ENCODE measurements at places on chromosomes 7 and 10.

GRCh38 chr10:26714415-26715136, 17.1 kb downstream of the PDSS1 start:
- no peak for DNase-seq

GRCh38 chr10:117391436-117392205, 16.4 kb upstream of the PDZD8 start:
- no peak for DNase-seq

- DNase-seq: no peak
These were observed 11.5 kb upstream of the GPER1 start for GRCh38 chr7:1076184-1077072.

- DNase-seq: no peak
These were observed 31.2 kb upstream of the GARS1 start for GRCh38 chr7:30563326-30563942.

GRCh38 chr7:155534691-155535090, 11.7 kb downstream of the CNPY1 start:
- DNase-seq: no peak

DNA sequence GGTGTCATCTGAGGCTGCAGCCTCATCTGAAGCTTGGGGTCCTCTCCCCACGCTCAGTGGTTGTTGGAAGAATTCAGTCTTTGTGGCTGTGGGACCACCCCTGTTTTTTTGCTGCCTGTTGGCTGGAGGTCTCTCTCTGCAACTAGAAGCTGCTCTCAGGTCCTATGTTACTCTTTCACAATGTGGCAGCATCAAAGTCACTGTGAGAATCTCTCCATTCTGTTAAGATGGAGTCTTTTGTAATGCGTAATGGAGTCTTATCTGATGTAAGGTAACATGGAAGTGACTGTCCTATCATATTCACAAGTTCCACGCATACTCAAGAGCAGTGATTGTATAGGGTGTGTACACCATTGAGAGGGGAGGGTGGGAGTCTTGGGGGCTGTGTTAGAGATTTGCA, 24.9 kb downstream of the TSPAN13 start:
- no peak for DNase-seq

GRCh38 chr7:2641406-2642393, 9.9 kb downstream of the TTYH3 start:
- no peak for DNase-seq

DNA sequence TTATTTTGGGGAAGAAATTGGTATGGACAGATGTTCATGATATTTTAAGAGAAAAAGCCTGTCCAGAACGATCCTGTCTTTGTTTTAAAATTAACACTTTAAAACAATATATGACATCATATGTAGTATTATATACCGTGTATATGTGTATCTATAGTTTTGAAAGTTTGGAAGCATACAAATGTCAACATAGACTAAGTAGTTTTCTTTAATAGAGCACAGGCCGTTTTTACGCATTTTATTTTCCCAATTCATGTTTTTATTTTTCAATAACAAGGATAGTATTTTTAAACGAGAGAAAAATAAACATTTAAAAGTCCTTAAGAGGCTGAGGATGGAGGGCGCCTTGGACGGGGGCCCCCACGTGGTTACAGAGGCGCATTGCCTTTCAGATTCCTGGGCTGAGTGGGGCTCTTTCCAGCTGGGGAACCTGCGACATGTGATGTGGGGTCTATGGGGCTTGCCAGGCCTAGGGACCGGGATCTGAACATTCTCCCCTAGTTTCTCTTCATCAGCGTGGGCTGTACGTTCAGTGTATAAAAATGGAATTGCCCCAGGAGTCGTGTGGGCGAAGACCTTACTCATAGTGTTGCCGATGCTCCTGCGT, 127.8 kb upstream of the ZNF746 start:
- DNase-seq: peak; percentile 51

DNA sequence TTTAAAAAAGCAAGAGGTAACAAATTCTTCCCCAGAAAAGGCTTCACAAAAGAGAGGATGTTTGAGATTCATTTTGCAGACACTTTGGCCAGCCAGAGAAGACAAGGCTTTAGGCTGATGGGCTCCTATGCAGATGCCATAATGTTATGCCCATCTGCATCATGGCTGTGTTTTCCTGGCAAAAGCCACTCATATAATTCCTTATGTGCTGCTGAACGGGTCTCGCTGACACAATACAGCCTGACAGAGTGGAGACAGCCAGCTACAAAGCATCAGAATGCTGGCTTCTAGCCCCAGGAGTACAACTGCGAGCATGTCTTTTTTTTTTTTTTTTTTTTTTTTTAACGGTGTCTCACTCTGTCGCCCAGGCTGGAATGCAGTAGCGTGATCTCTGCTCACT, 1157.4 kb upstream of the AUTS2 start:
- no peak for DNase-seq

DNA sequence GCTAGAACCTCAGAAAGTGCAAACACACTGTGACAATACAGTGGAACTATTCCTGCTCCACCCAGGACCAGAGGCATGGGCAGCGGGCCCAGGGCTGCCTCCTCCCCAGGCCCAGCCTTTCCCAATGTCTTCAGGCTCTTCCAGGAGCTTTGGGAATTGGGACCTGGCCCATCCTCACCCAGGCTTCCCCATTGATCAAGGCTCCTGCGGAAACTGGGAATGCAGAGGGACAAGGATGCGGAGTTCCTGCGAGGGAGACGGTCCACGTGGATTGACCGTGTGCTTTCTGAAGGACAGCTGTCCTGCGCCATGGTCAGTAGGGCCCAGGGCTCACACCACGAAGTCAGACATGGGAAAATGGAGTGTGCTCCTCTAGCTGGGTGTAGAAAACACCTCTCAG, 56.6 kb downstream of the CSGALNACT2 start:
- DNase-seq: no peak

DNA sequence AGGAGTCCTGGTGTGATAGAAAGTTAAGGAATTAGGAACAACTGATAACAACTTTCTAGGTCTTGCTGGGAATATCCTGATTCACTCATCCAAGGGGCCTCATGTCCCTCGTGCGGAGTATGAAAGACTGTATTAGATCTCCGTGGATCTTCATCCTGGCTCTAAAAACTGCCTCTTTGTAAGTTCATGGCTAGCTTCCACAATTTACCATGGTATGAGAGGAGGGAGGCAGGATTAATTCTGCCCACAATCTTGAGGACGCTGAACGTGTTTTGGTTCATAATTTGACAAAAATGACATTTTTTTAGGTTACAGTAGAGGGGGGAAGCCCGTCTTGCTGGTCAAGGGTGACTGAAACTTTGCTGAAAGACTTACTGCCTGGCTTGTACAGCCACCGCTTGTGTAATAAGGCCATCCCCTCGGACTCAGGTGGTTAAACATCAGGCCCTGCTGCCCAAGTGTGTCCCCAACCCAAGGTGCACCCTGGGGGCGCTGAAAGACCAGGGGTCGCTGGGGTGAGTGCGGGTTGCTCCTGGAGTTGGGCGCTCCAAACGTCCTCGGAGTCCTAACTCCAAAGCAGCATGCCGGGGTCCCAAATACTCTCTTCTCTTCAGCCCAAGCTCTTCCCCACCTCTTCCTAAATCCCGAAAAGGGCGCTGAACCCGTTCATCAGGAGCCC, 733 bp downstream of the HIBADH start:
- DNase-seq: no peak

DNA sequence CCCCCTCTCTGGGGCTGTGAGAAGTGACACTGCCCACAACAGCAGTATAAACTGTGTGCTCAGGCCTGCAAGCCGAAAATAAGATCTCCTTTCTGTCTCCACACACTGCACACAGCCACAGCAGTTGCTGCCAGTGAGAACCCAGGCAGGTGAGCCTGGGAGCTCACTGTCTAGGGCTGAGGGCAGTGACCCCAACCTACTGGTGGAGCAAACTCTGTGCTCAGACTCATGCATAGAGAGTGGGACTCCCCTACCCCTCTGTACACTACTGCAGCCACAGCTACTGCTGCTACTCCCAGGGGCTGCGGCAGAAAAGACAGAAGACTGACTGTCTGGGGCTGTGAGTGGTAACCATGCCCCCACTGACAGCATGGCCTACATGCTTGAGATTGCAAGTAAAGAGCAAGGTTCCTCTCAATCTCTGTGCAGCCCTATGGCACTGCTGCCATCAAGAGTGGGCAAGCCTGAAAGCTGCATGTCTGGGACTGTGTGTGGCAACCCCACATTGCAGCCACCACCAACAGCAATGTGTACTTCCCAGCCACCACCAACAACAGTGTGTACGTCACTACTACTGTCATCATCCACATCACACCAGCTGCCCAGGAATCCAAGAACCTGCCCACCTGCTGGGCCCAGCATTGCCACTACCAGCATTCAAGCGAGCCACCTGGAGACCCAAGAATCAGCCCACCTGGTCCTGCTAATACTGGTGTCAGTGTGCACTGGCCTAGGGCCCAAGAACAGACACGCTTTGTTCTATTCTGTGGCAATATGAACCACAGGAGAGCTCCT, 226.1 kb downstream of the XPNPEP1 start:
- DNase-seq: no peak

DNA sequence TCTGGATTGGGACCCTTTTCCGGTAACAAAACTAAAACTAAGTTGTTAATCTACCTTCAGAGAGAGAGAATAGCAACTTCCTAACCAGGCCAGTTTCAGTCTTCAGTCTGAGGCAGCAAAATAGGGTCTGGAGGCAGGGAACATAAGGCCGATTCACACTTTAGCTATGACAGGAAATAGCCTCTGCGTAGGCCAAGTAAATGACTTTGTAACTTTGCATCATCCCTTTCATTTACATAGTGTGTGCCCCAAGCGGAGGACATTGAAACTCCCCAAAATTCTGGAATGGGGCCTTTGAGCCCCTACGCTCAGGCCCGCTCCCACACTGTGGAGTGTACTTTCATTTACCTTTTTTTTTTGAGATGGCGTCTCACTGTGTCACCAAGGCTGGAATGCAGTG, 1.7 kb upstream of the UPP1 start:
- DNase-seq: peak; percentile 35

- no peak for DNase-seq
These were observed 7.8 kb upstream of the ATOH7 start for GRCh38 chr10:68239596-68240150.

DNA sequence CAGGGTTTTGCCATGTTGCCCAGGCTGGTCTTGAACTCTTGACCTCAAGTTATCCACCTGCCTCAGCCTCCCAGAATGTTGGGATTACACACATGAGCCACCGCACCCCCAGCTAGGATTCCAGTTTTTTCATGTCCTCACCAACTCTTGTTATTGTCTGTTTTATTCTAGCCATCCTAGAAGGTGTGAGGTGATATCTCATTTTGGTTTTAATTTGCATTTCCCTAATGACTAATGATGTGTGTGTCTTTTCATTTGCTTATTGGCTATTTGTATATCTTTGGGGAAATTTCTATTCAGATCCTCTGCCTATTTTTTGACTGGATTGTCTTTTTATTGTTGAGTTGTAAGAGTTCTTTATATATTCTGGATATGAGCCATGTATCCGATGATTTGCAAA, 59.2 kb upstream of the ZMIZ2 start:
- no peak for DNase-seq

- DNase-seq: no peak
These were observed 116.8 kb downstream of the AUTS2 start for GRCh38 chr7:69714886-69715576.

GRCh38 chr10:8121201-8121890, 66.9 kb downstream of the GATA3 start:
- DNase-seq: no peak

DNA sequence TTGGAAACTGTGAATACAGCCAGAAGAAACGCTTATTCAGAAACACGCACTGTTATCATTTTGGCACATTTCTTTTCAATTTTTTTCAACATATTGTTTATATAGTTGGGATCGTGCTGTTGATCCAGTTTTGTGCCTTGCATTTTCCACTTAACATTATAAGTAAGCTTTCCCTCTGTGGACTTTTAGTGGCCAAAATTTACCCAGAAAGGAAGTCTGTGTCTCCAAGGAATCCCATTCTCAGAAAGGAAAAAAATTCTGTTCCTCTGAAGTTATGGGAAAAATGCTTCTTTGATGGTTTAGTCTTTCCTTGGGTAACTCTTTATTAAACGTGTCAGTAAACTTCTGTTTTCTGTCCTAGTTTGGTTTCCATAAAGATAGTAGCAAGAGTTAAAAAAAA, 280.0 kb downstream of the REEP3 start:
- DNase-seq: no peak

DNA sequence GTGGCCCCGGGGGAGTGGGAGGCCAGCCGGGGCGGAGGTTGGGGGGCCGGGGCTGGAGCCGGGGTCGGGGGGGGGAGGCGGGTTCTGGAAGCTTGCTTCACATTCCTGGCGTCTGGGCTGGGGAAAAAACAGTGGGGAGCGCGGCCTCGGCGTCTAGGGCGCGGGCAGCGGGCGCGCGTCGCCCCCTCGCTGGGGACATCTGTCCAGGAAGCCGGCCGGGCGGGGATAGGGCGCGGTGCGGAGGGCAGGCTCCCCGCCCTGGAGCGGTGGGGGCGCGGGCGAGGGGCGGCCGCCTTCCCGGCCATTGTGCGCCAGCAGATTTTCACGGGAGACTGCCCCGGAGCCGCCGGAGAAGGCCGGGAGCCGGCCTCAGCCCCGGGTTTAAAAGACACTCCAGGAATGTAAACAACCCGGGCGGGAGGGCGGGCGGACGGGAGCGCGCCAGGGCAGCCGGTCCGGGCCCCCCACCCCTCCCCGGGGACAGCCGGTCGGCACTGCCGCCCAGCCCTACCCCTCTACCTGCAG, 1.4 kb downstream of the ZMIZ1 start:
- no peak for DNase-seq

GRCh38 chr7:131688738-131689661, 132.6 kb upstream of the PODXL start:
- peak; percentile 66 for DNase-seq

GRCh38 chr7:151808400-151809145, 68.3 kb downstream of the PRKAG2 start:
- DNase-seq: no peak

- DNase-seq: no peak
These were observed 55.1 kb upstream of the ITGB8 start for GRCh38 chr7:20275637-20276036.

DNA sequence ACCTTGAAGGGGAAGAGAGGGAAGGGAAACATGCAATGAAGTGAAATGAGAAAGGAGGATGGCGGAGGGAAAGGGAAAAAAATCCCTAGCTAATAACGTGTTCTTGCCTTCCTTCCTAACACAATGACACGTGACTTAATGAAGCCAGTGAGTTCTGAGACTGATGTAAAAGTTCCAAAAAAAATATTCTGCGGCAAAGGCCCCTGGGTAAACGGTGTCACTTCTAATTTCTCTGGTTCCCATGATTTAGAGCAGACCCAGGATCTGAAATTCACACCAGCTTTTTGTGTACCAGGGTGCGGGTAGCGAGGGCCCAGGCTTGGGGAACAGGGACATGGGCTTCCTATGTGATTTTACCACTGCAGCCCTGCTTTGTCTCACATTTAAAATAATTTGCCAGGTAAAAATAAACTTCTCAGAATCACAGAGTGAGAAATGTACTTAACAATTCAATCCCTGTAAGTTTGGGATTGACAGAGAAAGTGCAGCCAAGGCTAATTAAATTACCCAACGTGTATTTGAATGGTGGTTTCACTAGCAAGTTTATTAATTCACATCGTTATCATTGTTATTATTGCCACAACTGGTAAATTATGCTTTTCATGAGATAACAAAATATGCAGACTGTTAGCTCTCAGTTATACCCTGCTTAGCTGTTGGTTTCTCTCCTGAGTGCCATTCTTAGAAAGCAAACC, 182.4 kb downstream of the SEM1 start:
- DNase-seq: no peak

Data from CD4-positive, alpha-beta T cell treated with Interleukin-4 for 4 hours (primary cell).